ENCODE measurements at places on chromosomes 7 and 10.

DNA sequence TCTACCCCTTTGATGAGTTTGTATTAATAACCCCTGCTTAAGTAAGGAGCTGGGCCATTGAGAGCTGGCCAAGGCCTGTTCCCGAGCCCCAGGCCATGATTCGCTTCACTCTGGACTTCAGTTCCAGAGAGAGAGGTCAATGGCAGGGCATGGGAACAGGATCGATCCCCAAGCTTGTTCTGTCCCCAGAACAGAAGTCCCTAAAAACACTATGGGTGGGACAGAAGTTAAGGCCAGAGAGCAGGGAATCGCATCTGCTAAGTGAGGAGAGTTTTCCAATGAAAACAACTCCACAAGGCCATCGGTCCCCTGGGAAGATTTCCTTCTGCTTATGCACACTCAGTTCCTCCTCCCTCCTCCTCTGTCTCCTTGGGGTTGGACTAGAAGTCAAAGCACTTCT is 159.6 kb downstream of the LSM5 start:
- DNase-seq, result no peak

GRCh38 chr7:99499371-99499720 is 735 bp downstream of the ZNF394 start:
- DNase-seq, result peak; percentile 59

GRCh38 chr10:24494777-24495176 is 228.9 kb downstream of the ARHGAP21 start:
- DNase-seq, result no peak

- DNase-seq, result no peak
These were observed 17.5 kb downstream of the HYCC1 start for GRCh38 chr7:22996470-22996869.

DNA sequence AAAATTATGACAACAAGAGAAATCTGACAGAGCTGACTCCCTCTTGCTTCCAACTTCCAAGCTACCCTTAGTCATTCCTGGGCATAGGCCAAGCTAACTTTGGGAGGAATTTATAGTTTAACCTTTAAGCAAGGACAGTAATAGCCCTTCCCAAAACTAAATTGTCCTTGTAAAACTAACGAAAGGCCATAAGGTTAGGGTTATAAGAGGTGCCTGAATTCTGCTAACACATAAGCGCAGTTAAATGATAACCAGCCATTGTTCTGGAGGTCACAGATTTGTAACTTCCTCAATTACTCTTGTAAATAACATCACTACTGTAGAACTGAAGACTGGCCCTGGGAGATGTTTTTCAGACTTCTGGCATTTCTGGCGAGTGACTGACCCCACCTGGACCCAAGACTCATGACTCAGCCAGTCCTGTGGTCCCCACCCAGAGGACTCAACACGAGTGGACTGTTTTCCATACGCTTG is 481.2 kb downstream of the KCNMA1 start:
- no peak for DNase-seq

GRCh38 chr7:80279760-80280159 is 145.1 kb downstream of the GNAI1 start:
- no peak for DNase-seq

GRCh38 chr7:55065511-55066229 is 46.9 kb downstream of the EGFR start:
- no peak for DNase-seq

- no peak for DNase-seq
These were observed 669 bp upstream of the AP5Z1 start for GRCh38 chr7:4774658-4775249.

GRCh38 chr10:132522521-132523411 is 14.8 kb upstream of the INPP5A start:
- DNase-seq, result no peak

DNA sequence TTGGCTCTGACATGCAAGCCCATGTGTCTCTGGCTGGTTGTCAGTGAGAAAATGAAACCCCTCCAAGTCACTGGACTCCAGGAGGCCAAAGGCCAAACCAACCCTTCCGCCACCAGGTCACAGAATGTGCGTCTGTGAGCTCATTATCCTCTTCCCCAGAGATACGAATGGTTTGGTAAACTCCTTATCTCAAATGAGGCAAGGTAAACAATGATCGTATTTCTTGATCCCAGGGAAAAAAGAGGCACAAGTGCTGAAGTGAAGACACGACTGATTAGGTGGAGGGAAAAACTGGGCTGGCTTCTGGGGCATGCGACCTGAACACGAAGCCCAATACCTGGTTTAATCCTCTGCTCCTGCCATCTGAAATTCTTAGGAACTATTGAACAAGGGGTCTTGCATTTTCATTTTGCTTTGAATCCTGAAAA is 70.6 kb upstream of the ARID5B start:
- no peak for DNase-seq

DNA sequence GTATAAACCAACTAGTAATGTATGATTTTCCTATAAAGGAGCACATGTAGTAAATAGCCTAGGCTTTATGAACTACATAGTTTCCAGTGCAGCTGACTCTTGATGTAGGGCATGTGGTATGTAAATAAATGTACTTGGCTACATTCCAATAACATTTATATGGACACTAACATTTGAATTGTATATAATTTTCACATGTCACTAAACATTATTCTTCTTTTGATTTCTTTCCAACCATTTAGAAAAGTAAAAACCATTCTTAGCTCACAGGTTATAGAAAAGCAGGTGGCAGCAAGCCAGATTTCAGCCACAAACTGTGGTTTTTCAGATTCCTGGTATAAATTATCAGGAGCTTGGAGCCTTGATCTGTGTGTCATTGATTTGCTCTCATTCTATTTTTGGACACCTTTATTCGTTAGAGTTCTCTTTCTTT is 1182.0 kb downstream of the CNTNAP2 start:
- DNase-seq, result no peak

DNA sequence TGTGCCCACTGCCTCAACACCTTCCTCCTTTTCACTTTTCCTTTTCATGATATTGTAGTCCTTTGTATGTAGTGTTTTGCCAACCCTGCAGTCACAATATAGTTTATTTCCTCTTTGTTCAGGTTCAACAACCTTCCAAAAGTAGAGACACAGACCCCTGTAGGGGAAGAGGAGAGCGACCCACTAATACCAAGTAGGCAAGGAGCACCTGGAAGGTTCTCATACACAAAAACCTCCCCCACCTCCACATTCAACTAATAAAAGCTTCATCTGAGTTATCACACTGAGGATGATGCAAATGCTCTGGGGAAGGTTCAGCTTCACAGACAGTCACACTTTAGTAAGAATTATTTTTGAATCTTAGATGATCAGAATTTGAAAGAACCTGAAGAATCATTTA is 41.6 kb downstream of the PIK3AP1 start:
- DNase-seq, result peak; percentile 62

DNA sequence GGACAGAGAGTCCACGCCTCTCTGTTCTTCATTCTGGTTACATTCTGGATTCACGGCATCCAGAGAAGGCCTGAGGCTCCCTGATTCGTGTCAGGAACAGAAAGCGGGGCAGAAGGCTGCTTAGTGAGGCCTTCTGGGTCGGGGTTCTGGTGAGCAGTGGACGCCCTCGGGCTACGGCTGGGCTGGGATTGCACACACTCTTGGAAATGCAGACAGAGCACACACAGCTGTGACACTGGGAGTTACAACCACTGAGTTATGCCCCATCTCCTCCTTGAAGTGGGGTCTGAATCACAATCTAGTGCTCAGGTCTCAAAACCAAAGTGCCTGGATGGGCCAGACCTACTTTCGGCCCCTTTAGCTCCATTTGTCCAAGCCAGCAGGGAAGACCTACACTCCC is 156.9 kb upstream of the GDF10 start:
- DNase-seq, result no peak

GRCh38 chr10:121774404-121774803 is 153.4 kb downstream of the ATE1 start:
- no peak for DNase-seq

- DNase-seq, result no peak
These were observed 5.6 kb downstream of the SSC4D start for GRCh38 chr7:76403780-76404494.

DNA sequence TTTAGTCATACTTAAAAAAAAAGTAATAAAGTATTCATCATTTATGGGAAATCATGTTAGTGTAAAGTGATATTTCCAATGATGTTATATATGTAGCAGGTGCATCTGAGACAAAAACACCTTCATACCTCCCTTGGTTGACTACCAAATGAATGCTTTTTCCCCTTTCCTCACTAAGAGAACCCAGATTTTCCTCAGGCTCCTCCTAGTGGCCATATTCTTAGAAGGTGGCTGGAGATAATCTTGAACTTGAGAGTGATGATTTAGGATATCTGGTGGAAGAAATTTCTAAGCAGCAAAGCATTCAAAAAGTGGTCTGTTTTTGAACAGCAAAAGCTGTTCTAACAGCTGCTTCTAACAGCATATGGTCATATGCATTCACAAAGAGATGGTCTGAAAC is 16.8 kb upstream of the DNAH11 start:
- peak; percentile 47 for DNase-seq

DNA sequence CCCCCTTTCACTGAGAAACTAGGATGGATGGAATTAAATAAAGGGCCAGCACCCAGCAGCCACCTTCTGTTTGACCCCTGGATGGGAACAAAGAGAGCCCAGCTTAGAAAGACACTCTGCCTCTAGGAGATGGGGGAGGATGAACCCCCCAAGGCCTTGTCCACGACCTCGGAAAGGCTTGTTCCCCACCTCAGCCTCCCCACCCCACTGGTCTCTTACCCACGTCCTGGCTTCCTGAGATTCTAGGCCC is 9.7 kb downstream of the ITPRIP start:
- DNase-seq, result no peak

GRCh38 chr7:131919920-131920709 is 363.7 kb upstream of the PODXL start:
- DNase-seq, result no peak

DNA sequence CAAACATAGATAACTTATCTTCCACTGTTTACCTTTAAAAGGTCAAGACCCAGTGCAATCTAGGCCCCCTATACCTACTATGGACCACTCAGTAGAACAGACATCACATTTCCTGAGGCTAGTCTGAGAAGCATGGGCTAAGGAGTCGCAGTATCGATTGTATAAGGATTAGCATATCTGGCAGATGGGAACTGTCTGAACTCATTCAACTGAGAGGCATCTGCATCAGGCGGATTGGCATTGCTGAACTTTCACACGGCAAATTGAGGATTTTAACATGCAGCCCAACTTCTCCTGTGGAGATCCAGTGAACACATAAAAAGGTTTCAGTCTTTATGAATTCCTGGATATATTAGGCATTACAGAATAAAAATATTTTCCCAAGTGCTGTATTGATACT is 89.1 kb upstream of the LRGUK start:
- DNase-seq, result no peak

DNA sequence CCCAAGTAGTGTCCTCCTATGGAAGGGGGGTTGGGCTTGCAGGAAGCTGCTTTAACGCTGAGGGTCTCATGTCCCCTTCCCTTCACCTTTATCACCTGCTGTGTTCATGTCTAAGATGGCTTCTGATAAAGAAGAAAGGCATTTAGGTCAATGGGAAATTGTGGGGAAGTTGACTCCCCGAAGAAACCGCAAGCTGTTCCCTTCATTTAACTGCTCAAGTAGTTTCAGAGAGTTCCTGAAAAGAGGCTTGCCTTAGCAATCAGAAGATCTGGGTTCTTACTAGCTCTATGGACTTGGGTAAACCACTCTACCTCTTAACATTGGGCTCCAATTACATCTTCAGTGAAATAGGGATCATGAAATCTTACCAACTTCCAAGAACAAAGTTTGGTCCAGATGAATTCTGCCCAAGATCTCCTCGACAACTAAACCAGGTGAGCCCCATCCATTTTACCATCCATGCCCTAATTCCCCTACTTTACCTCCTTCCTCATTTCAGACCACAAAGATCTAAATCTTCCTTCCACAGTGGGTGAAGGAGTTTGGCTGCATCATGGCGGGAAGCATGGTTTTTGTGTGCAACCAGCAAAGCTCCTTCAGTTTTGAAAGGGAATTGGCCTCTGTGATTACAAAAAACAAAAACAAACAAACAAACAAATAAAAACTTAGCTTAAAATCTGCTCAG is 30.4 kb upstream of the UCN3 start:
- no peak for DNase-seq

DNA sequence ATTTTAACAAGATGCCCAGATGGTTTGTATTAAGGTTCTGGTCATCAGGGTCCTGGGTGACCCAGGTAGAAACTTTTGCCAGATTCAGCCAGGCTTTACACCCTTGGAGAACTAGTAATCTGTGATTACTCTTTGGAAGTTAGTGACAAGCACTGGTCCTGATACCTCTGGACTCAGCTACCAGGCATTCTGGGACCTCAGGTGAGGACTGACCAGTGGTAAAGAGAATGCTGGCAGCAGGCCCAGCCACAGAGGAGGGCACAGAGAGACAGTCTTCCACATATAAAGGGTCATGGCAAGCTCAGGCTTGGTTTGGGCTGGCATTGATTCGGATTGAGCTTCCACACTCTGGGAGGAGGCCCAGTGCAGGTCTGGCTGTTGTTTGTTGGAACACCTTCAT is 112.0 kb upstream of the CHST15 start:
- DNase-seq, result no peak

DNA sequence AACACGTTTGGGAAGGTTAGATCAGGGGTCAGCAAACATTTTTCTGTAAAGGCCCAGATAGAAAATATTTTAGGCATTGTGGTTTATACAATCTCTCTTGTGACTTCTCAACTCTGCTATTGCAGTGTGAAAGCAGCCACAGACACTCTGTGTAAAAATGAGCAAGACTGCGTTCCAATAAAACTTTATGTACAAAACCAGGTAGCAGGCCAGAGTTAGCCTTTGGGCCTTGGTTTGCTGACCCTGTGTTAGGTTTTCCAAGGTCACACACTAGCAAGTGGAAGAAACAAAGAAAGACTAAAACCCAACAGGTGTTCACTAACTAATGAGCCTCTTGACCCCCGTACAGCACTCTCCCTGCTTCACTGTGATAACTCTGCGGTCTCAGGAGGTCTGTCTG is 14.9 kb upstream of the PAXIP1 start:
- no peak for DNase-seq

- DNase-seq, result no peak
These were observed 81.9 kb downstream of the CREM start for GRCh38 chr10:35208536-35208935.

DNA sequence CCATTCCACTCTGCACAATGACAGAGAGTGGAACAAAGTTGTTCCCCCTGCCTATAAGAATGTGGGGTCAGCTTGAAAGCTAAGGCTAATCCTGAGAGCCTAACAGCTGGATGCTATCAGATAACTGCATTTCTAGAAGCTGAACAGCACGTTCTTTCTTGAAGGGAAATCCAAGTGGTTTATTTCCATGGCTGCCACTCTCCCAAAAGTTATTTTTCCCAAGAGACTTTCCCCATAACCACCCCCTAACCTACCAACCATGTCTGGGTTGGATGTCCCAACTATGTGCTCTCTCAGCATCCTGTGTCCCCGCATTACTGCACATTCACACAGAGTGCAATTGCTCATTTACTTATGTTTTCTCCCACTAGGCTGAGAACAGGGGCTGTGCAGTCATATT is 140.7 kb upstream of the ANKRD1 start:
- DNase-seq, result no peak

- DNase-seq, result no peak
These were observed 68.2 kb downstream of the SLC37A3 start for GRCh38 chr7:140330128-140330527.

DNA sequence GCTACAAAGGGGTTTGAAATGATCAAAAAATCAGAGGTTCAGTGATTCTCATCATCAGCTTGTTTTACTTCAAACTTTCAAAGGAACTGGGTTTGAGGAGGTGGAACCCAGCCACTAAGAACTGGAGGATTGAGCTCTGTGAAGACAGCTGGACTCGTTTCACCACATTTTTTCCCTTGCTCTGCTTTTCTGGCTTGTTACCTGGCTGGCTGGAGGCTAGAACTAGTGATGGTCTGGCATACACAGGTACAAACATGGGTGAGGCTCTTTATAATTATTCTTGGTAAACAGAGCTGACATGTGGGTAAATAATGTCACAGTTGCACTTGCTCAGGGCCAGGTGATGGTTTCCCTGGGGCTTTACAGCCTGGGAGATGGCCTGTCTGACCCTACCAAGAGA is 352.5 kb downstream of the FGFR2 start:
- no peak for DNase-seq
